Foreskin fibroblast (primary cell): ENCODE measurements at places on chromosomes 1 and 21.

DNA sequence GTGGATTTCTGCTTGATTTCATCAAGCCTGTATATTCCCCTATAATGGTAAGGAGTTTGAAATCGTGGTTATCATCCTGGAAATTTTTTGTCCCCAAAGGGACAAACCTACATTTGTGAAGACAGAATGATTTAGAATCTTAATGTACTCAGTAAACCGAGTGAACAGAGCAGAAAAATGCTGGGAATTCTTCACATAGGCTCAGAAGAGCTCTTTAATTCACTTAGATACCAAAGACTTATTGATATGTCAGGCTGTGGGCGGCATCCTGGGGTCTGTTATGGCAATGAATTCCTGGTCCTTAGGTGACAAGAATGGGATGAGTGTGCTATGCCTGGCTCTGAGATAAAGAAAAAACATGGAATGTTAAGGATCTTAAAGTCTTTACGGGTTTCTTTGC, 74.9 kb downstream of the ROR1 start:
- DNase-seq = no peak

DNA sequence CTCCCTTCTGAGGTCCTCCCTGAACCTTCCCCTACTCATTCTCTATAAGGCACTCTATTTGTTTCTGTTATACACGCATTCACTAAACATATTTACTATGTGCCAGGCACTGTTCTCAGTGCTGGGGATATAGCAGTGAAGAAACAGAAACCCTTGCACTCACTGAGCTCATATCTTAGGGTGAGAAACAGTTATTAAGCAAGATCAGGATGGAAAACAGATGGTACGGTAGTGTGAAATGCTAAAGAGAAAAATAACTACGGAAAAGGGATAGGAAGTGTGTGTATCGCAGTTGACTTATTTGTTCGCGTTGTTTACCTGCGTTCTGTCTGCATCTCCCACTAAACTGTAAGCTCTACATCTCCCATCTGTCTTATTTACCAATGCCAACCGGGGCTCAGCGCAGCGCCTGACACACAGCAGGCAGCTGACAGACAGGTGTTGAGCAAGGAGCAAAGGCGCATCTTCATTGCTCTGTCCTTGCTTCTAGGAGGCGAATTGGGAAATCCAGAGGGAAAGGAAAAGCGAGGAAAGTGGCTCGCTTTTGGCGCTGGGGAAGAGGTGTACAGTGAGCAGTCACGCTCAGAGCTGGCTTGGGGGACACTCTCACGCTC, 572 bp downstream of the CYB5RL start:
- DNase-seq = no peak

DNA sequence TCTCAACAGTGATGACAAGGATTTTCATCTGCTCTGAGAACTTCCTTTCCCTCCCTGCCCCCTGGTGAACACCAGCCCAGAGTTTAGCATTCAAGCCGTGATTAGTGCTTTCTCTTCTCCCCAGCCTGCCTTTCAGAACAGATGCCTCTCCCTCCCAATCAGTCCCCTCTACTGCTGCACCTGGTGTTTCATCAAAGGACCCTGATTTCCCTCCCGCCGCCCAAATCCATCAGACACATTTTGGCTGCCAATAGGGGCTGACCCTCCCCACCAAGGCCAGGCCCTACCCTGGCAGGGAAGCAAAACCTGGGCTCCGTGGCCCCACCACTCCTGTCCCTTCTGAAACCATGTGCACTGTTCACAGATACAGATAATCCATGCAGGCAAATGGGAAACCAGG, 34.0 kb upstream of the KLHDC7A start:
- no peak for DNase-seq

- peak; percentile 44 for DNase-seq
These were observed 12.3 kb upstream of the ZSCAN20 start for GRCh38 chr1:33460144-33460543.

- DNase-seq = no peak
These were observed 12.0 kb downstream of the SLC35D1 start for GRCh38 chr1:67041841-67042503.

- no peak for DNase-seq
These were observed 3.6 kb downstream of the CELF3 start for GRCh38 chr1:151713044-151713443.

DNA sequence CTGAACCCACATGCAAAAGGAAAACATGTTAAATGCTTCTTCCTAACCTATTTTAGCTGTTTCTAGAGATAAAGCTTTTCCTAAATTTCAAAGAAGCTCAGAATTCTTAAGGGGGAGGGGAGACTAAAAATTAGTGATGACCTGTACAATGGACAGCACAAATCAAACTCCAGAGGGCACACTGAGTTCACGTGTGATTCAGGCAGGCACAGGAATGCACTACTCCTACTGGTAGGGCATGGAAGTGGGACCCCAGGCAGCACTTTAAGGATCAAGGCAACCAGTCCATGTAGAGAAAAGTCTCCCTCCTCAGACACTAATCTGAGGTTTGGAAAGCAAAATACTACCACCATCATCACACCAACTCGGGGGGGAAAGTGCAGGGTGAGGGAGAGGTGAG, 31.3 kb upstream of the CLCA4 start:
- no peak for DNase-seq

GRCh38 chr1:83762039-83762365, 236.9 kb downstream of the TTLL7 start:
- no peak for DNase-seq

- no peak for DNase-seq
These were observed 23.4 kb downstream of the COA7 start for GRCh38 chr1:52674497-52675384.

- DNase-seq = no peak
These were observed 97.3 kb upstream of the HMCN1 start for GRCh38 chr1:185636848-185637247.

DNA sequence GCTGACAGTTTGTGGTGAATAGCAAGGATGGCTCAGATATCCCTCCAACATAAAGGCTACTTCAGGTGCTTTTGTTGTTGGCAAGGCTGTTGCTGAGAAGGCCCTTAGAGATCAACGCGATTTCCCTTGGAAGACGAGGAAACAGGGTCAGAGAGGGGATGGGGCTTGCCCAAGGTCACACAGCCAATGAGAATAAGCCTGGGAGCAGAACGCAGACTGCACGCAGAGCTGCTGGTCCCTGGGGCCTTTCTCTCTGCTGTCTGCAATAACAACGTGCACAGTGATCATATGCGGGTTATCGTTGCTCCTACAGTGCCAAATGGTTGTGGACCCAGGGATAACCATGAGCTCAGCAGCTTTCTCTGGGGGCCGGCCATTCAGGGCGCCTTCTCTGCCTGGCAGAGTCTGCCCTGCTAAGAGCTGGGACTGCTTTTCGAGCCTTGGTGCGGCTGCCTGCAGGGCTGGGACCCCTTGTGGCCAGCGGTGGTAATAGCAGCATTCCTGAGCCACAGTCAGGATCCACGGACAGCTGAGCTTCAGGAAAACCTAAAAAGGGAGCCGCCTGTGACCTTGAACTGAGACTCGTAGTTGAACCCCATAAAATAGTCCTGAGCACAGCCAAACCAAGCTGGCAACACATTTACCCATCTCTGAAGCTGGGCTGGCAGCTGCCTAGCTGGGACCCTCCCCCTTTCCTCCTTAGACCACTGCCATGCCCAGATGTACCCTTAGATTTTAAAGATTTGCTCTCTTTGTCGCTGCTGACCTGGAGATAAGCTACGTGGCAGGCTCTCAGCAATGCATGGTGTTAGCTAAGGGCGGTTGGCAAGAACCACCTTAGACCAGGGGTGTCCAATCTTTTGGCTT, 39.8 kb downstream of the HTR6 start:
- peak; percentile 70 for DNase-seq

- DNase-seq = no peak
These were observed 34.2 kb upstream of the ATP5PO start for GRCh38 chr21:33949516-33950430.

DNA sequence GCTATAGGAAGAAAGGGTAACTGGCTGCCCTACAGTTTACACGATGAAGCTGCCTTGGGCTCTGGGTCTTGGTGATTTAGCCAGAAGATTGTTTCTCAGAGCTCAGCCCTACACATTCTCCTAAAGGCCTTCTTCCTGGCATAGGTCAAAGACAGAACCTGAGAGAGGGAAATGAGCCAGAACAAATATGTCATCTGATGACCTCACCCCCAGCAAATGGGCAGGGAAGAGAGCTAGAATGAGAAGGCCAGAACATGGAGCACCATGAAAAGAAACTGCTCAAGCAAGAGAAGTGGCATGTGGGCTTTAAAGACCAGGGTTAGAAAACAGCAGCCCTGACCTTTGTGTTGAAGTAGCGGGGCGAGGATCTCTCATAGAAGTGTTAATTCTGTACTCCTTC, 5.5 kb upstream of the ILDR2 start:
- DNase-seq = no peak

GRCh38 chr1:205330150-205330549, 8.6 kb upstream of the NUAK2 start:
- DNase-seq = no peak

DNA sequence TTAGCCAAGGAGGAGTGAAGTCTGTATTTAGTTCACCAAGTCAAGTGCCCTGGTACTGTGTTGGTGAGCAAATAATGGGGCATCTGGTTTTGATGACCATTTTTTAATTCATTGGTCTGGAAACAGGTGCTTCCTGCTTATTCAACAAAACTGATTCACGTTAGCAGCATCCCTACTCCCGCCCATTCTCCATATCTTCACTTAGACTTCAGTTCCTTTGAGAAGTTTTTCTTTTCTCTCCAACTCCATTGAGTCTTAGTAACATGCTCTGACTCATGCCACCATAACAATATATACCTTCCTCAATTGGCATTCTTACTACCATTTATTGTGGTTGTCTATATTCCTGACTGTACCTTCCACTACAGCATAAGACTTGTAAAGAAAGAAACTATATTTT, 468.9 kb downstream of the DPYD start:
- DNase-seq = peak; percentile 4

DNA sequence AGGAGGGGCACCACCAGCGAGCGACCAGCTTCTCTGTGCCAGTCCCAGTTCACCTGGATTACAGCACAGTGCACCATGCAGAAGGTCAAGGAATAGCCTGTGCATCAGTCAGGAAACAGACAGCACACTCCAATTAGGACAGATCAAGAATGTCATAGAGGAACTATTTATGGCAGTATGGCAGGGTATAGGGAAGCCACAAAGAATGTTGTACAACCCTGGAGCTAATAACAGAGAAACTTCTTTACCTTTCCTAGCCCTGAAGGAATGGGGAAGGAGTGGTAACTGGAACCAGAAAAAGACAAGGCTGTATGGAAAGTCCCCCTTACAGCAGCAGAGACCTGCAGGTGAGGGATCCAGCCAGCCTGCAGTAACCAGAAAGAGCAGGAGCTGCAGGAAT, 87.8 kb upstream of the USP24 start:
- DNase-seq = no peak

DNA sequence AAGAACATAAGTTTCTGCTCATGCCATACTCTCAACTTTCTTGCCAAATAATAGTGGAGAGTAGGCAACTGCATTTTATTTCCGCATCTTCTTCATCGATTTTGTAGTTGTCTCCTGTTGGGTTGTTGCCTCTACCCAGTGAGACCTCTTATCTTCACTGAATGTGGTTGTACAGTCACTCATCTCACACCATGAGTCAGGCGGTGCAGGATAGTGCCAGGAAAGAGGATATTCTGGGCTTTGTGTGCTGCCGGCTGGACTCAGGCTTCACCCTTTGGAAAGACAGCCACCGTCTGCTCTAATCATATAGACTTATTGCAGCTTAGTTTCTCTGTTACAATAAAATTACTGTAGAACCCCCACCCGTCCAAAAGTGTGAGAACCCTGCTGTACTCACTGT, 154.3 kb upstream of the USP24 start:
- peak; percentile 58 for DNase-seq

- no peak for DNase-seq
These were observed 225.3 kb downstream of the MRPL39 start for GRCh38 chr21:25381936-25382452.

DNA sequence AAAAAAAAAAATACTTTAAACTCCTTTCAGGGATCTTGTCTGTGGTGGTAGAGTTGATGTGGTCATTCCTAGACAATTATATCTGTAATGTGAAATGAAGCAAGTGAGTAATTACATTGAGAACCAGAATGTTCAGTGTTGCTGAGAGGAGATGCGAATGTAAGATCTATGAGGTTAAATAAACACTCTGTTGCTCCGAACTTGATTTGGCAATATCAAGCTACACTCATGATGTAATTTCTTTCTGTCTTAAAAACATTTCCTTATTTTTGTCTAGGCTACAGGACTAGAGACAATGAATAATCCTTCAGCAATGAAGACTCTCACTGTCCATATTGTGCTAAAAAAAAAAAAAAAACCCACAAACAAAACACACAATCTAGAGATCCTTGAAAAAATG, 63.1 kb upstream of the IGSF5 start:
- DNase-seq = peak; percentile 51

DNA sequence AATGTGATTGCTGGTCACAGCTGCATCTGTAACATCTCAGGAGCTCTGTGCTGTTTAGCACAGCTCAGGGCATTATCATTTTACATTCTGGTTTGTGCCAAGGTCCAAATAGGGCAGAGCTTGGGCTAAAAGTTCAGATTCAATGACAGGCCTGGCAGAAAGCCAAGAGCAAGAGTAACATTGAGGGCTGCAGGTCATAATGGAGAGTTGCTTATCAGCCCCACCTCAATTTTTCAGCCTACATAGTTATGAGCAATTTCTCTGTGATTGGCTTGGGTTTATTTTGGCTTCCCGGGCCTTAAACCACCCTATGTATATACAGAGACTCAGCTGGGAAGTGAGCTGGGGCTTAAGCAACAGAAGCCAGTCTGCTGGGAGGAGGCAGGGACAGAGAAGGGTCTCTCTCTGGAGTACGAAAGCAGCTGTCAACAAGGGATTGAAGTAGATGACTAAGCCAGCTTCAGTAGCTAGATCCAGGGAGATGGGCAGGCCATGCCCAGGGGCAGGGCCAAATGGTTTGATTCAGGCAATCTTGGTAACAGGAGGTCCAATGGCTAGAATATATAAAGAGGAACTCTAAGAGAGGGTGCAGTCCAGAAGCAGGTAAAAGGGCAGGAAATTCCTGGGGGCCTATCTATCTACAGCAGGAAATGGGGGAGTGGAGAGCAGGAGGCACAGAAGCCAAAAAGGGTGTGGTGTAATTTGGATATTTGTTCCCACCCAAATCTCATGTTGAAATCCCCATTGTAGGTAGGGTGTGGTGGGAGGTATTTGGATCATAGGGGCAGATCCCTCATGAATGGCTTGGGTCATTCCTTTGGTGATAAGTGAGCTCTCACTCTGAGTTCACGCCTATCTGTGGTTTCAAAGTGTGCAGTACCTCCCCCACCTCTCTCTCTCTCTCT, 49.0 kb downstream of the BRINP2 start:
- no peak for DNase-seq

GRCh38 chr1:3031401-3032221, 10.3 kb downstream of the ACTRT2 start:
- no peak for DNase-seq

DNA sequence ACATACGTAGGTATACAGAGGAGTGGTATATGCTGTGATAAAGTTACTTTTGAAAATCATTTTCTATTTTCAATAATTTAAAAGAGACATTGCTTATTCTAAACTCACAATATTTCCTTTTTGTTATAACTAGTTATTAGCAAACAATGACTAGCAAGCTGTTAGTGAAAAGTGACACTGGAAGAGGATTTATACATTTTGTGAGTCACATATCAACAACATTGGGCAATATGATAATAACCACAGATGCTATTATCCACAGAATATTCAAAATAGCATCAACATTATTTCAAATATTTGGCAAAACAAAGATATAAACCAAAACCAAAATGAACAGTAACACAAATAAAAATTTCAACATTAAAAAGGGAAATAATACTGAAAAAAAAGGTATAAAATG, 104.0 kb upstream of the HP1BP3 start:
- DNase-seq = peak; percentile 18
